ENCODE measurements at places on chromosomes 16 and 17.
A peak's percentile ranks its signal among the peaks of the same experiment; 100 is the strongest.

- DNase-seq: no peak
Measured at GRCh38 chr17:42989726-42990652, 8.2 kb upstream of the RPL27 start.

- DNase-seq: no peak
Measured at GRCh38 chr17:75588596-75589011, 1.0 kb downstream of the MYO15B start.

GRCh38 chr16:69378036-69378435 is 7.8 kb downstream of the TERF2 start:
- DNase-seq: no peak

GRCh38 chr16:78462288-78463208 is 363.1 kb downstream of the WWOX start:
- no peak for DNase-seq

GRCh38 chr17:38507436-38507835 is 79.2 kb downstream of the ARHGAP23 start:
- DNase-seq: no peak

DNA sequence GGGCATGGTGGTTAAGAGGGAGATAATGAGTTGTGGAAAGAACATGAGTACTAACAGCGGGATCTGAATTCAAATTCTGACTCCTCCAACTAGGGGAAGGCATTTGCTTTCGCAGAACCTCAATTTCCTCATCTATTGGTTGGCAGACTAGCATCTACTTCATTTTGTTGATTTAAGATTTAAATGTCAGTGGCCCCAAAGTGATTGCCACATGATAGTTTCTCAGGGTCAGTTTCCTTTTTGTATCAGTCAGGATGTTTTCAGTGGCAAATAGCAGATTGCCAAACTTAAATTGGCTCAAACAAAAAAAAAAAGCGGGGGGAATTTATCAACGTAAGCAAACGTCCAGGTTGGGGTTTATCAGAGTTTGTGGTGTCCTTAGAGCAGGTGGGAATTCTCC is 25.1 kb upstream of the NOS2 start:
- DNase-seq: no peak

GRCh38 chr16:73845238-73846006 is 451.2 kb upstream of the PSMD7 start:
- no peak for DNase-seq

- no peak for DNase-seq
Measured at GRCh38 chr17:55446581-55447205, 25.1 kb upstream of the MMD start.

DNA sequence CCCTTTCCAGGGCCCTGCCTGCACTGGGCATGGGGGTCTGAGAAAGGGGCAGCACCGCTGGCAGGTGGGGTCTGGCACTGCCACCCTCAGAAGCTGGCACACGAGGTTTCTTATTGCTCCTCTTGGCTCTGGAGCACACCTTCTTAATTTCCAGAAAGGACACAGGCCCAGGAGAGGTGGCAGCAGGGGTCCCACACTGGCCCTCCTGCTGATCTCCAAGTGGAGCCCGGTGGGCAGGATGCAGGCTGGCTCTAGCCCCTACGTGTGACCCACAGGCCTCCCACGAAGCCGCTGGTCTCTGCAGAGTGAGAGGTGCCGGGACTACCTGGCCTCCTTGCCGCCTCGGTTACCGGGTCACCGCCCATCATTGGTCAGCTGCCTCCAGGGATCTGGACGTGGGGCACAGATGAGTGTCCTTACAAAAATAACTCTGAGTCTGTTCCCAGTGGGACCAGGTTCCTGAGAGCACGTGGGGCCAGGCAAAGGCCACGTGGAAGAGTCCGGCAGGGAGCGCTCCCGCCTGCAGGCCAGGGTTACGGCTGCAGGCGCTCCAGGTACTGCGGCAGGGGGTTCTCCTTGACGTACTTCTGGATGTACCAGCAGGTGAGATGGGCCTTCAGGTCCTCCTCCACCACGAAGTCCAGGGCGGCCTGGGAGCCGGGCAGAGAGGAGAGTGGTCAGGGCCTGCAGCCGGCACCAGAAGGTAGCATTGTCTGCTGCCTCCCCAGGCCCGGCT is 10.3 kb downstream of the NATD1 start:
- no peak for DNase-seq

- DNase-seq: no peak
Measured at GRCh38 chr17:20089756-20090547, 80.8 kb downstream of the SPECC1 start.

- no peak for DNase-seq
Measured at GRCh38 chr17:72259922-72260321, 139.1 kb downstream of the SOX9 start.

DNA sequence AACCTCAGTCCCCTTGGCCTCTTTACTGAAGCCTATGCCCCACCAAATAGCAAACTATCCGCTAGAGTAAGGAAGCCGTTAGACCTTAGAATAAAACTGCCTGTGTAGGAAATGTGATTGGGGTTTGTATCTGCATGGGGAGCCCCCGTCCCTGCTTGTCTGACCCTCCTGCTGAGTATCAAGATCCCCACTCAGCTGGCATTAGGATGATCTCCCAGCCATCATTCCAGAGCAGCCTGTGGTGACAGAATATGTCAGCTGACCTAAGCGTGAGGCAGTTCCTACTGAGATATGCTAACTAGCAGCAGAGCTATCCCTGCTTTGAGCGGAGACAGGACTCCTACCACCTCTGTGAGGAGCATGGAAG is 645 bp upstream of the GFOD2 start:
- DNase-seq: peak; percentile 51

- DNase-seq: no peak
Measured at GRCh38 chr17:42361781-42362186, 26.5 kb downstream of the STAT3 start.

GRCh38 chr16:55666012-55666411 is 10.2 kb downstream of the SLC6A2 start:
- DNase-seq: no peak

GRCh38 chr17:73535746-73536145 is 108.5 kb downstream of the SDK2 start:
- DNase-seq: no peak

DNA sequence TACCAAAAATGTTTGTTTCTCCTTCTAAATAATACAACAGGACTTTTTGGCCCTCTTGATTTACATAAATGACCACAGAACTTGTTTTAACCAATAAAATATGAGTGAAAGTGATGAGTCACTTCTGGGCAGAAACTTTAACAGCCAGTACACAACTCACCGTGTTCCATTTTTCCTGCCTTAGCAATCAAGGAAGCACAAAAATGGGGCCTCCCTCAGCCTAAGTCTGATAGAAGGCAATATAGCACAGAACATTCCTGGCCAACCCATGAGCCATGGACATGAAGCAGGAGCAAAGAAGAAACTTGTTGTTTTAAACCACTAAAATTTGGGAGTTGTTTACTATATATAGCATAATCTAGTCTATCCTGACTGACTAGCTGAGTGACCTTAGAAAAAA is 61.1 kb upstream of the MTMR4 start:
- no peak for DNase-seq

DNA sequence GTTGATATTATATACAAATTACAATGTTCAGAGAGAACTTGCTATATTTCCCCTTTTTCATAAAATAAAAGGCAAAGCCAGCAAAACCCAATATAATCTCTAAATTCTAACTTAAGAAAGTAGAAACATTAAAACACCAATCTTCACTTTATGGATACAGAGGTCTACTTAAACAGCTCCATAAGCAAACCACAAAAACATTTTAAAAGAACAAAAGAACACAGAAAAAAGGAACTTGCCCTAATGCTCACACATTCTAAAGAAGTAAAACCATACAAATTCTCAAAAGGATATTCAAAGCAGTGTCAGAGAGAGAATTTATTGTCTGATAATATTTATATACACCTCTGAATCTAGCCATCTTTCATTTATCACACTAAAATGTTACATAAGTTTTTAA is 606 bp downstream of the ABCA10 start:
- no peak for DNase-seq

DNA sequence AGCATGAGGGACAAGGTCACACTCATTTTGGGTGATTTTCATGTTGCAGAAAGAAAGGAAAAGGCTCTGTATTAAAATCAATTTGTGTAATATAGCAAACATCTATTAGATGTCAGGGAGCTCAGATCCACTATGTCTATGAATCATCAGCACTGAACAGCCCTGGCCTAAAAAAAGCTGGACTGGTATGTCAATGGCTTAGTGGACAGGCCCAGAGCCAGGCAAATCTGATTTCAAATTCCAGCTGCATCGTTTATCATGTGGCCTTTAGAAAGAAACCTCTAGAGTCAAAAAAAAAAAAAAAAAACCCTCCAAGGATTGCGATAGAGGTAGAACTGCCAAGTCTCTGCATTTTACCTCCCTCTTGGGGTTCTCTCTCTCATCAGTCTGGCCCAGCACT is 5.4 kb downstream of the GAS7 start:
- DNase-seq: no peak

GRCh38 chr16:56618138-56618537 is 7.4 kb upstream of the MT1E start:
- no peak for DNase-seq

DNA sequence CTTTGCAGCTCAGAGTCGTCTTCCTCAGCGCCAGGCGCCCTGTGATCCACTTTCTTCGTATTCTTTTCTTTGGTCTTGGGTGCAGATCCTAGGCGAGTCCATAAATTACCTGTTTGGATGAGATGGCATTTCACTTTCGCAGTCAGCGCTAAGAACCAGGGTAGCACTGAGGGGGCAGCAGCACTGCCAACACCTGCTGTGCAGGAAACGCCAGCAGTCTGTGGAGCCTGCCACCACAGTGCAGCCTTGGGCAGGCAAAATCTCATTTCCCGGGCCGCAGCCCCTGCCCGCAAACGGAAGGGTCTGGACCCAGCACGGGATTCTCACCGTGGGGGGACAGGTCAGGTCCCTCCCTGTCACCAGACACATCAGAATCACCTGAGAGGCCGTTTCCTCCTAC is 12.2 kb upstream of the ITGAE start:
- DNase-seq: no peak

DNA sequence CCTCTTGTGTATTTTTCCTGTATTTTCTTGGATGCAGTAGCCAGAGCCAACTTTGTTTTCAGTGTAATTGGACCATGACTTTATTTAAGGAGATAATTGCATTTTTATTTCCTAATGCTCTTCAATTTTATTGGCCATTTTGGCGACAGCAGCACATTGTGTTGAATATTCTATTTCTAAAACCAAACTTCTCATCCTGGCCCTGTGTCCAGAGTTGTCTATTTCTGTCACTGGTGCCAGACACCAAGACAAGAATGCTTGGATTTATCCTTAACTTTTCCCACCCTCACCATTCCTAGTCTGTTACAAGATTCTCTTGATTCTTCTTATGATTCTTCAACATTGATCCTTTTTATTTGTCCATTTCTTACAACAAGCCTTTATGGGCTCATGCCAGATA is 37.1 kb downstream of the ARHGAP44 start:
- no peak for DNase-seq

DNA sequence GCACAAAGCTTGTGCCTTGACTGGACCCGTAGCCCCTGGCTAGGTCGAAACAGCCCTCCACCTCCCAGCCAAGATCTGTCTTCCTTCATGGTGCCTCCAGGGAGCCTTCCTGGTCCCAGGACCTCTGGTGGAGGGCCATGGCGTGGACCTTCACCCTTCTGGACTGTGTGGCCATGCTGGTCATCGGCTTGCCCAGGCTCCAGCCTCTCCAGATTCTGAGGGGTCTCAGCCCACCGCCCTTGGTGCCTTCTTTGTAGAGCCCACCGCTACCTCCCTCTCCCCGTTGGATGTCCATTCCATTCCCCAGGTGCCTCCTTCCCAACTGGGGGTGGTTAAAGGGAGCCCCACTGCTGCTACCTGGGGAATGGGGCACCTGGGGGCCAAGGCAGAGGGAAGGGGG is 3.5 kb downstream of the CTRL start:
- no peak for DNase-seq

GRCh38 chr16:84421081-84421937 is 53.0 kb downstream of the ATP2C2 start:
- DNase-seq: no peak

- DNase-seq: no peak
Measured at GRCh38 chr16:894841-895240, 75.9 kb downstream of the LMF1 start.

DNA sequence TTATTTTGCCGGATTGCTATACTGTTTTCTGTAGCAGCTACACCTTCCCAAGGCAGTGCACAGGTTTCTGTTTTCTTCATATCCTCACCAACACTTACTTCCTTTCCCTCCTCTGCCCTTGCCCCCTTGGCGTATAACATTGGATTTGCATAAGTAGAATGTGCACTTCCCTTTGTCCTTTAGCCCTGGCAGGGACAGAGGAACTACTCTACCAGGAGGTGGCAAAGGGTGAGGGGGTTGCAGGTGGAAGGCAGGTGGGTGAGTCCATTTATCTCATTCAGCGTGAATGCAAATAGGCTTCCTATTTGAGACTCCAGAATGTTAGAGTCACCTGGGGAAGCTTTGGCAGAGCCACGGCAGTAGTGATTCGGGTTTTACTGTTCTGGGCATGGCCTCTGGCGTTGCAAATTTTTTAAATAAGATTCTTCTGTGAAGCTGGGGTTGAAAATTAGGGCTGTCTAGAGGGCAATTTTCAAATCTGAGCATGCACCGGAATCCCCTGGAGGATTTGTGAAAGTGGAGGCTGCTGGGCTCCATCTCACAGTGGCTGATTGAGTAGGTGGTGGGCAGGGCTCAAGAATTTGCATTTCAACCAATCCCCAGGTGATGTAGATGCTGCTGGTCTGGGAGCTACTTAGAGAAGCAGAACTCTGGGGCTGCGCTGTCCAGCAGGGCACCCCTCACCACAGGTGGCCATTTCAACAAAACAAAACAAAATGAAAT is 84.7 kb downstream of the PLCG2 start:
- DNase-seq: no peak
